ENCODE measurements at places on chromosomes 16 and 17. TPM values are rescaled to one million over a fixed set of nuclear protein-coding genes. Genes with fewer than 3 reads are reported as not detected.

WFDC1 gene
- total RNA-seq = 3.8 TPM

MBTPS1 gene
- 71.3 TPM for total RNA-seq

MEIOB gene
- 0.83 TPM for total RNA-seq

AANAT gene
- total RNA-seq = 0.28 TPM

NECAB2 gene
- total RNA-seq = 12.7 TPM

DHRS7B gene
- total RNA-seq = 20.3 TPM

P2RX5 gene
- total RNA-seq = 8.4 TPM

SMIM36 gene
- not detected for total RNA-seq

IFI35 gene
- total RNA-seq = 32.5 TPM

ADAMTS18 gene
- total RNA-seq = 23.9 TPM

NME3 gene
- total RNA-seq = 21.6 TPM

C17orf113 gene
- 3.1 TPM for total RNA-seq

VPS9D1 gene
- 9.4 TPM for total RNA-seq

RGS11 gene
- total RNA-seq = 7.9 TPM

MRPS23 gene
- total RNA-seq = 46.1 TPM

SMIM5 gene
- total RNA-seq = 5.8 TPM

KRTAP2-3 gene
- not detected for total RNA-seq

ABCA6 gene
- 7.9 TPM for total RNA-seq

LPO gene
- total RNA-seq = 0.17 TPM

ERCC4 gene
- total RNA-seq = 16.1 TPM

OR1A1 gene
- total RNA-seq = not detected

PRCD gene
- 4.0 TPM for total RNA-seq

CUEDC1 gene
- total RNA-seq = 17.7 TPM
